Heart left ventricle (tissue), 16 donors: ENCODE measurements at places on chromosomes 5 and 9.

- no peak for DNase-seq
These were observed 17.2 kb downstream of the ERCC6L2 start for GRCh38 chr9:95892690-95893089.

DNA sequence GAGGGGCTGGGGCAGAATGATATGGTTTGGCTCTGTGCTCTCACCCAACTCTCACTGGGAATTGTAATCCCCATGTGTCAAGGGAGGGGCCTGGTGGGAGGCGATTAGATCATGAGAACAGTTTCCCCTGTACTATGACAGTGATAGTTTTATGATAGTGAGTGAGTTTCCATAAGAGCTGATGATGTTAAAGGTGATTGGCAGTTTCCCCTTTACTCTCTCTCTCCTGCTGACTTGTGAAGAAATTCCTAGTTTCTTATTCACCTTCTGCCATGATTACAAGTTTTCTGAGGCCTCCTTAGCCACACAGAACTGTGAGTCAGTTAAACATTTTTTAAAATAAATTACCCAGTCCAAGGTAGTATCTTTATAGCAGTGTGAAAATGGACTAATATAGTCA is 120.4 kb upstream of the CDH9 start:
- no peak for DNase-seq

DNA sequence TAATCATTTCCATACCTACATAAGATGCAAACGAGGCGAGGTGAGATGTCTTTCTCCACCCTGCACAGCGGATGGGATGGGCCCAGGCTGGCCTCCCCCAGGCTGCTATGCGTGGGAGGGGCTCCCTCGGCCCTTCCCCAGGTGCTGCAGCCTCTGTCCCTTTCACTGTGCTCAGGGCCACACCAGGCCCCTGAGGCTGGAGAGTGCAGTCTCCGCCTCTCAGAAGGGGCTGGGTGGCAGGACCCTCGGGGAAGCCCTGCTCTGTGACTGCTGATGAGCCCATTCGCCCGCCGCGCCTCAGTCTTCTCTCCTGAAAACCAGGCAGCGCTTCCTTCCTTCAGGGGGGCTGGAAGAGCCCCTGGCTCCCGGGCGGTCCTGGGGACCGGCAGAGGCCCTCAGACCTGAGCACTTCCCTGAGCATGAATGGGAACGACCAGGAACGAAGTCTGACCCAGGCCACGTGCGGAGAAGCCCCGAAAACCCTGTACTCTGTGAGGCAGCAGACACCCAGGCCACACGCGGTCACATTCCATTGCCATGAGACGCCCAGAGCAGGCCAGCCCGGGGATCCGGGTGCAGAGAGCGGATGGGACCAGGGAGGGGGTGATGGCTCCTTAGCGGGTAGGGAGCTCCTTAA is 21.9 kb upstream of the NOTCH1 start:
- peak; percentile 86 for DNase-seq

- no peak for DNase-seq
These were observed 290.0 kb downstream of the ACTL7B start for GRCh38 chr9:108565651-108566378.
